ENCODE measurements at places on chromosomes 1 and 21. TPM values are rescaled to one million over a fixed set of nuclear protein-coding genes. Genes with fewer than 3 reads are reported as not detected.

- DNase-seq, result no peak
Measured at GRCh38 chr1:174153085-174153824, 6.1 kb upstream of the RABGAP1L start.

Gene GJA4
- total RNA-seq, result 15.6 TPM

Gene FCRL4
- not detected for total RNA-seq

DNA sequence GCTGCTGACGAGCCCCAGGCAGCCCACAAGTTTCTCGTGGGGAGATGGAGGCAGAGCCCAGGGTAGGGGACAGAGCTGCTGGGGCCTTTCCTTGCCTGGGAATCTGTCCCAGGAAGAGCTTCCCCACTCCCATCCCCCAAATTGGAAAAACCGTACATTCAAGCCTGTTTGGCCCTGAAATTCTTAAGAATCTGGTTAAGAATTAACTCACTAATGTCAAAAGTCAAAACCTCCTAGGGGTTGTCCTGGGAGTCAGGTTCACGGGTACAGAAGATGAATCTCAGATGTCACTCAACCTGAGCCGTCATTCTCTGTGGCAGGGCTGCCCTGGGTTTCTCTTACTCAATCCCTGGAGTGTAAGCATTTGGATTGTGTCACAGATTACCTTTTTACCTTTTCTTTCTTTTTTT is 8.4 kb downstream of the C1orf115 start:
- DNase-seq, result no peak

- no peak for DNase-seq
Measured at GRCh38 chr1:180536821-180537372, 21.9 kb upstream of the OVAAL start.

- no peak for DNase-seq
Measured at GRCh38 chr21:31607791-31608190, 51.7 kb upstream of the SOD1 start.

DNA sequence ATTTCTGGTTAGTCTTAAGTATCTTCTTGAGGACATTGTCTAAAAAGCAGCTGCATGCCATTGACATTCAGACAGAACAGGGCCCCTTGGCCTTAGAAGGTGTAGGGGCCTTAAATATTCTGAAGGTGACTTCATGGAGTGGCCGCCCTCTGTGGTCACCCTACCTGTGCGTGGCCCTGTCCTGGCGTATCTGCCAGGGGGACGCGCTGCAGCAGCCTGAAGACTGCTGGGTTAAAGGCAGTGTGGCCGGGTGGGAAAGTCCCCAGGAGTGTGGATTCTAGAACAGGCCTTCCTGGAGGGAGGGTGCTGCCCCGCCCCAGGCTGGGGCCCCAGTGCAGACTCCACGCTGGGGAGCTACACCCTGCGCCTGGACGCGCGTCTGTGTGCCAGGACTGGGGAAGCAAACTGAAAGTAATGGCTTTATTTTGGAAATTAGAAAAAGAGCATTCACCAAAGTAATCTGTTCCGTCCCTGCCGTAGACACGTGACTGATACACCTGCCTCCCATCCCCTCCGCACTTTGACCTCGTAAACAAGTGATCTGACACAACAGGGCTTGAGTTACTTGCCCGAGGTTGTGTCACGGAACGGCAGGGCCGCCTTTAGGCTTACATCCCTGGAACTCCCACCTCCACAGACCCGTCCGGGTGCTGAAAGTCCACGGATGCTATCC is 1.8 kb downstream of the AGPAT3 start:
- DNase-seq, result no peak

Gene CLEC20A
- total RNA-seq, result 0.48 TPM

DNA sequence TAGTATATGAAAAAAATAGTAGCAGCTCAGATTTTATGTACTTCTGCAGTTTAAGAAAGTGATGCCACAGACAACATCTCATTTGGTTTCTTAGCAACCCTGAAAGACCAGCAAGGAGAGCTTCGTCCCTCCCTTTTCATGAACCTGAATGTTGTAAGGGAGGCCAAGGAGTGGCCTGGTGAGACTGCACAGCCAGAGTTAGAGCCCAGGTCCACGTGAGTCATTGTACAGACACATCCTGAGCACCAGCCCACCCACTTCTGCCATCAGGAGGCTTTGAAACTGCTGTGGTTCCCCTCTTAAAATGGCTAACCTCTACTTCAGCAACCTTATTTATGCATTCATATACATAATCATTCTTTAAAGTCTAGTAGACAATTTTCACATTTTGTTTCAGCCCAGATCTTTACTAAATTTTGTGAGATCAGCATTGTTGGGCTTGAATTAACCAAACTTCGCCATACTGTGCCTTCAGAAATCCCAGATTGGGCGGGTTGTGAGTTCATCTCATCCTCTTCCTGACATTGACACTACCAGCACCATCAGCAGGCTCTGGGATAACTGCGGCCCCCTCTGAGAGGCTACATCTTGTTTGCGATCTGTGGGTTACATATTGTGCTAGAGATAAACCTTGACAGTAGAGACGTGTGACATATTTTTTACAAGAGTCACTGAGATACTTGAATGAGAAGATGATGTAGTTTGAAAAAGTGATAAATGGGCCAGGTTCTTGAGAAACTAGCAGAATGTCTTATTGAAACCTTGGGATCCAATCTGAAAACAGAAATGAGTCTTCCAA is 106.7 kb downstream of the CAMTA1 start:
- no peak for DNase-seq

- DNase-seq, result no peak
Measured at GRCh38 chr1:10644307-10645128, 151.9 kb downstream of the CASZ1 start.

GRCh38 chr21:34166468-34166867 is 93.1 kb downstream of the MRPS6 start:
- DNase-seq, result no peak

All from urinary bladder (tissue), 4 donors.